ENCODE measurements at places on chromosomes 7 and 10. TPM values are rescaled to one million over a fixed set of nuclear protein-coding genes. Genes with fewer than 3 reads are reported as not detected.

Gene STEAP4
- total RNA-seq = 3.7 TPM

Gene MUC3A
- total RNA-seq = not detected

Gene NUTM2A
- 1.0 TPM for total RNA-seq

Gene NYAP1
- 3.1 TPM for total RNA-seq

Data from skeletal muscle tissue (tissue), 5 donors.